ENCODE measurements at places on chromosomes 16 and 17. TPM values are rescaled to one million over a fixed set of nuclear protein-coding genes. Genes with fewer than 3 reads are reported as not detected.

DNA sequence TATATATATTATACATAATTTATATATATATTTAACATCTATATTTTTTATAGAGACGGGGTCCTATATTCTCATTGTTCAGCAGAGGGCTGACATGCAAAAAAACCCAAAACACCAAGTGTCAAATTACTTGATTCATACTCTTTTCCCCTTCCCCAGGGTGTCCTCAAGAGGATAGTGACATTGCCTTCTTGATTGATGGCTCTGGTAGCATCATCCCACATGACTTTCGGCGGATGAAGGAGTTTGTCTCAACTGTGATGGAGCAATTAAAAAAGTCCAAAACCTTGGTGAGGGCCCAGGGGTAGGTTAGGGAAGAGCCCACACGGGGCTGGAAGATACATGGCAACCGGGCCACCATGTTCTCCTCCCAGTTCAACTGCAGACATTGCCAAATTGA, 11.0 kb downstream of the ITGAM start:
- DNase-seq = no peak

DNA sequence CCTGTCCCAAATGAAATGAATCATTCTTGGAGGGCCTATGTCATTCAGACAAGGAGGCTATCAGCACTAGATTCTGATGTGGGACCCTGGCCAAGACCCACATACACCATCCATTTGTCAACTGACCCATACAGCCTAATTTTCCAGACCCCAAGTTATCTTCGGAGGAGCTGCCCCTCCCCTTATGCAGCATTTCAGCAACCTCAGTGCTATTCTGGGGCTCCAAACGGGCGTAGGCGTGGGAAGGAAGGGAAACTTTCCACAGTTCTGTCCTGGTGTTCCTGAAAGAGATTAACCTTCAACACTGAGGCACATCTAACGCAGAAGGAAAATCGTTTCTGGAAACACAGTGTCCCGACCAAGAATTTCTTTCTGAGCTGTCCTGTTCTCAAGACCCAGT, 86.7 kb downstream of the MYH11 start:
- DNase-seq = no peak

GRCh38 chr17:41186872-41187271, 2.2 kb upstream of the KRTAP4-1 start:
- no peak for DNase-seq

The TBC1D3B gene
- not detected for total RNA-seq

The TEX19 gene
- not detected for total RNA-seq
